ENCODE measurements at places on chromosomes 13 and 19.

- no peak overlapping the region for H3K4me3 ChIP-seq
- H3K27me3 ChIP-seq: no peaks in the 10 kb centered on the region
- DNase-seq: no peak
These were observed 40.5 kb downstream of the GATAD2A start for GRCh38 chr19:19445911-19446361.

DNA sequence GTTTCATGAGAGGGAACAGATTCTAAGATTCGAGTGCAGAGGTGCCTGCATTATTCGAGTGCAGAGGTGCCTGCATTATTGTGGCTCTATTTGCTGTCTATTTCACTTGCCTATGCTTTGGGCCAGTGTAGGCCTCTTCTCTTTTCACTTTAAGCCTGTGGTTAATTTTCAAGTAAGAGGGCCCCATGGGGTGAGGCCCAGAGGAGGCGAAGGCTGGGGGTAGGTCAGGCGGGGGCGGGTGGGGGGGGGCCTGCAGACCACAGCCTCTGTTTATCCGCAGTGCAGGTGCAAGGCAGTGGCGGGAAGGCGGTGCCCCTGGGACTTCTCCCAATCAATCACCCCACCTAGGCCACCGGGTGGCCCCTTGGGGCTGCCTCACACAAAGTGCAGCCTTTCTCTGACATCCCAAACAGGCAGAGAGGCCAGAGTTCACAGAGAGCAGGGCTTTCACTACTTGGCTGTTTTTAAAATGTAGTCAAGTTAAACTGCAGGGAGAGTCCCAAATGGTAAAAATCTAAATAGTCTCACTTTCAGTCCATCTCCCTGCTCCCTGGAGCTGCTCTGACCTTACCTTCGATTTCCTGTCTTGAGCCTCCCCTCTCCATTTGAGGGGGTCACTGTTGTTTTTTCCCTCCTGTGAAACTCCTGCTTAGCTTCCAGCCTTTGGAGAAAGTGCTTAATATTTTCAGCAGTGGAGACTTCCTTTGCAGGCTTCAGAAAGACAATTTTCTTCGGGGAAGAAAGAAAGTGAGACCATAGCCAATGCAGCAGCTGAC is 249.0 kb downstream of the DLEU7 start:
- H3K36me3 ChIP-seq: no peaks in the 10 kb centered on the region
- peak overlapping the region; percentile 40 for H3K4me3 ChIP-seq
- peak overlapping the region; percentile 100 for H3K27ac ChIP-seq
- H3K4me1 ChIP-seq: peaks cover 99% of the 10 kb centered on the region
- DNase-seq: peak; percentile 98

- H3K4me1 ChIP-seq: no peaks in the 10 kb centered on the region
- no peaks in the 10 kb centered on the region for H3K36me3 ChIP-seq
- no peak for DNase-seq
- H3K27ac ChIP-seq: no peak overlapping the region
- H3K27me3 ChIP-seq: no peaks in the 10 kb centered on the region
- no peak overlapping the region for H3K4me3 ChIP-seq
These were observed 50.0 kb downstream of the PIN1 start for GRCh38 chr19:9885077-9885552.

- peak overlapping the region; percentile 55 for H3K27ac ChIP-seq
- peaks cover 45% of the 10 kb centered on the region for H3K4me1 ChIP-seq
- H3K27me3 ChIP-seq: no peaks in the 10 kb centered on the region
- no peak for DNase-seq
- no peaks in the 10 kb centered on the region for H3K36me3 ChIP-seq
These were observed 45.8 kb upstream of the RCBTB2 start for GRCh38 chr13:48578516-48579164.

DNA sequence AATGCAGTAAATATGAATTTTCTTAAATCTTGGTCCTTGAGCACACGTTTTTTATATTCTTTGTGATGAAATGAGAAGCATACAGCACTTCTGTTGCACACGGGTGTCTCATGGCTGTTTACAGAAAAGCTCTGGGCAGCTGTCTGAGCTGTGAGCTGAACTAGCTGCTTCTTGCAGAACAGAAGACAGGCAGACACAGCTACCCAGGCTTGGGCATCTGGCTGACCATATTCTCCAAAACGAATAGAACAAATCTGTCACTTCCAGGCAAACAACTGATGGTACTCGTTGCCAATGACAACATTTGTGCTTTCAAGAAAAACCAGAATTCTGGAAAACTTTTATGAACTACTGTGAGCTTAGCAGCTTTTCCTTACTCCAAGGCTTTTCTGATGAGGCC is 16.2 kb downstream of the PCID2 start:
- no peaks in the 10 kb centered on the region for H3K27me3 ChIP-seq
- H3K4me1 ChIP-seq: no peaks in the 10 kb centered on the region
- no peak for DNase-seq
- H3K4me3 ChIP-seq: no peak overlapping the region
- peaks cover 87% of the 10 kb centered on the region for H3K36me3 ChIP-seq
